ENCODE measurements at places on chromosomes 7 and 10.

DNA sequence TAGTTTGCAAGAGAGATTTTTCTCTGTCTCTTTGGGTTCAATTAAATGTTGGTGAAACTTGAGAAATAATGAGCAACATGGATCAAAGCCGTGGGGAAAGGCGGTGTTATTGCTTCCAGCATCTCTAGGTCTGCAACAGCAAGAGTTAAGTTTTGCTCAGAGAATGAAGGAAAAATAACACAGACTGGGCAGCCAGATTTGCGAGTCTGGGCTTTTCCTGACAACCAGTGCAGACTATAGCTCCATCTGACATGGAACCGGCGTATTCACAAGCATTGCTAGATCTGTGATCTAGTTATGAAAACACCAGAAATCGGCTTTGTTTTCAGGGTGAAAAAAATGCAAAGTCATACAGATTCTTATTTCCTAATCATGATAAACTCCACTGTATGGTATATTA, 110.4 kb downstream of the CAMK1D start:
- no peak for DNase-seq
- no peak overlapping the region for H3K27ac ChIP-seq
- H3K27me3 ChIP-seq, result no peaks in the 10 kb centered on the region
- peaks cover 10% of the 10 kb centered on the region for H3K4me1 ChIP-seq

- H3K4me3 ChIP-seq, result no peak overlapping the region
- no peaks in the 10 kb centered on the region for H3K36me3 ChIP-seq
- DNase-seq, result no peak
- no peaks in the 10 kb centered on the region for H3K27me3 ChIP-seq
Observed at GRCh38 chr7:158373476-158374133, 214.0 kb downstream of the PTPRN2 start.

DNA sequence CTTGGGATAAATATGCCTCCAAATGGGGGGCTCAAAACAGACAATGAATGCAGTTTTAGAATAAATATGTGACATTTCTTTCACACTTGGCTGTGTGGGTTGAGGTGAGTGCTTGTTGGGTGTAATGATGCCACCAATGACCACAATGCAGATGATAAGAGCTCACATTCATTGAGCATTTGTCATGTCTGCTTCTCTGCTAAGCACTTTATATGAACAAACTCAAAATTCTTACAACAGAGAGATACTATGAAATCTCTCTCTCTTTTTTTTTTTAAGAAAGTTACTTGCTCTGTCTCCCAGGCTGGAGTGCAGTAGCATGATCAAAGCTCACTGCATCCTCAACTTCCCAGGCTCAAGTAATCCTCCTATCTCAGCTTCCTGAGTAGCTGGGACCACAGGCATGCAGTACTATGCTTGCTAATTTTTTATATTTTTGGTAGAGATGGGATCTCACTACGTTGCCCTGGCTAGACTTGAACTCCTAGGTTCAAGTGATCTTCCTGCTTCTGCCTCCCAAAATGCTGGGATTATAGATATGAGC, 185.4 kb downstream of the JCAD start:
- no peaks in the 10 kb centered on the region for H3K27me3 ChIP-seq
- H3K27ac ChIP-seq, result no peak overlapping the region
- peaks cover 5% of the 10 kb centered on the region for H3K4me1 ChIP-seq
- no peaks in the 10 kb centered on the region for H3K36me3 ChIP-seq
- DNase-seq, result no peak

- H3K27me3 ChIP-seq, result no peaks in the 10 kb centered on the region
- no peak for DNase-seq
- no peaks in the 10 kb centered on the region for H3K36me3 ChIP-seq
Observed at GRCh38 chr10:97131666-97132065, 54.1 kb downstream of the SLIT1 start.

- peaks cover 12% of the 10 kb centered on the region for H3K27me3 ChIP-seq
- no peak for DNase-seq
- H3K27ac ChIP-seq, result no peak overlapping the region
Observed at GRCh38 chr7:156903232-156903909, 10.4 kb upstream of the LMBR1 start.

GRCh38 chr10:128463991-128464760, 338.0 kb upstream of the MKI67 start:
- H3K27ac ChIP-seq, result no peak overlapping the region
- no peak for DNase-seq
- H3K4me1 ChIP-seq, result peaks cover 14% of the 10 kb centered on the region
- no peaks in the 10 kb centered on the region for H3K36me3 ChIP-seq

DNA sequence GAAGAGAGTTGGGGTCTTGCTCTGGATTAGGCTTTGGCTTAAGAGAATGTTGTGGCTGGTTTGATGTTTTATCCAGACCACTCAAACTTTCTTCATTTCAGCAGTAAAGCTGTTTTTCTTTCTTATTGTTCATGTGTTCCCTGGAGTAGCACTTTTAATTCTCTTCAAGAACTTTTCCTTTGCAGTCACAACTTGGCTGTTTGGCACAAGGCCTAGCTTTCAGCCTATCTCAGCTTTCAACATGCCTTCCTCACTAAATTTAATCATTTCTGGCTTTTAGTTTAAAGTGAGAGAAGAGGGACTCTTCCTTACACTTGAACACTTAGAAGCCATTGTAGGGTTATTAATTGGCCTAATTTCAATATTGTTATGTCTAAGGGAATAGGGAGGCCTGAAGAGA, 18.1 kb downstream of the CCDC126 start:
- no peak overlapping the region for H3K27ac ChIP-seq
- no peaks in the 10 kb centered on the region for H3K27me3 ChIP-seq
- H3K36me3 ChIP-seq, result peaks cover 36% of the 10 kb centered on the region
- DNase-seq, result no peak

GRCh38 chr7:26743205-26743604, 121.2 kb downstream of the SKAP2 start:
- no peaks in the 10 kb centered on the region for H3K36me3 ChIP-seq
- H3K27me3 ChIP-seq, result no peaks in the 10 kb centered on the region
- H3K4me3 ChIP-seq, result no peak overlapping the region

- DNase-seq, result no peak
- peaks cover 18% of the 10 kb centered on the region for H3K4me1 ChIP-seq
- H3K27ac ChIP-seq, result no peak overlapping the region
- no peak overlapping the region for H3K4me3 ChIP-seq
- no peaks in the 10 kb centered on the region for H3K36me3 ChIP-seq
Observed at GRCh38 chr7:80277434-80278427, 143.1 kb downstream of the GNAI1 start.

DNA sequence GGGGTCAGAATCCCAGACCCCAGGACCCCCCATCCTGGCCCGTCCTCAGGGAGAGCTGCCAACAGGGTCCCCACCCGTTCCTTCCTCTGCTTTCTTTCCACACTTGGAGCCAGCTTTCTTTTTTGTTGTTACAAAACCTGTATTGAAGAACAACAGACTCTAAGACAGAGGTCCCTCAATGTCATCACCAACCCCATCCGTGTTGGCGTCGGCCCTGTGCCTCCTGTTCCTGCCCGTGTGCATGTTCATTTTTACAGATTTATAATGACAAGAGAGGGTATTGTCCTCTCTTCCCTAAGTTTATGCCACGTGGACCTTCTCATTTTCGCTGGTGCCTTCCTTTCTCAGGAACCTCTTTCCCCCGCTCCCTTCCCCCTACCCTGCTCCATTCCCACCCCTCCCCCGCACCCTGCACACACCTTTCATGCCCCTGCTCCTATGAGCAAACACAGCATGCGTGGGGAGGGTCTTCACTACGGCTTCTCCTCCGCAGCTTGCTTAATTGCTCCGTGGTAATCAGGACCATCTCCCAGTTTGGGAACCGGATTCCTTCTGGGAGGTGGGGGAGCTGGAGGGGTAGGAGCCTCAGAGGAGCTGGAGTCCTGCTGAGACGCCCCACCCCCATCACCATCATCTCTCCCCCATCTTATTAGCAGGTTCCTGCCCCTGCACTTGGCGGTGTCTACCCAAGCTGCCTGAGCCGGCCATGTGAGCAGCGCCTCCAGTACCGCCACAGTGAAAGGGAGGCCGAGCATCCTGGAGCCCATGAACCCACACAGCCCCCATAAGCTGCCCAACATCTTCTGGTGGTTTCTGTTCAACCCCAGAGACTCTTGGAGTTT, 88.0 kb upstream of the INSIG1 start:
- no peak overlapping the region for H3K4me3 ChIP-seq
- no peaks in the 10 kb centered on the region for H3K27me3 ChIP-seq
- no peak overlapping the region for H3K27ac ChIP-seq

DNA sequence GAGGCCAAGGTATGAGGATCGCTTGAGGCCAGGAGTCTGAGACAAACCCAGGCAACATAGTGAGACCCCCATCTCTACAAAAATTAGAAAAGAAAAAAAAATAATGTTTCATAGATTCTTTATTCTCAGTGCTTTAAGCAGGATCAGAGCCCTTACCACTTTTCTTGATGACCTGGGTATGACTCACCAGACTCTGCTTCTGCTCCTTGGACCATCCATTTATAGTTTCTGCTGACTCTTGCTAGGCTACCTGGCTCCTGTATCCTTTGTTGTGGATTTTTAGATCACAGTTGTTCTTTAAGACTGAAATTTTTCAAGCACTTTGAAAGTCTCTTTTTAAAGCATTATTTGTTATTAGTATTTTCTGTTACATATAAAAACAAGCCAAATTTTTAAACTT, 411.1 kb downstream of the GFRA1 start:
- no peak overlapping the region for H3K4me3 ChIP-seq
- no peak overlapping the region for H3K27ac ChIP-seq
- no peaks in the 10 kb centered on the region for H3K36me3 ChIP-seq
- no peaks in the 10 kb centered on the region for H3K27me3 ChIP-seq

- H3K27me3 ChIP-seq, result no peaks in the 10 kb centered on the region
- H3K4me3 ChIP-seq, result no peak overlapping the region
- peaks cover 20% of the 10 kb centered on the region for H3K4me1 ChIP-seq
- no peak overlapping the region for H3K27ac ChIP-seq
- DNase-seq, result no peak
- peaks cover 41% of the 10 kb centered on the region for H3K36me3 ChIP-seq
Observed at GRCh38 chr7:44981035-44981706, 2.4 kb upstream of the MYO1G start.

GRCh38 chr10:43389867-43390266, 18.4 kb downstream of the FXYD4 start:
- H3K4me1 ChIP-seq, result peaks cover 28% of the 10 kb centered on the region
- no peak overlapping the region for H3K4me3 ChIP-seq
- no peaks in the 10 kb centered on the region for H3K27me3 ChIP-seq

DNA sequence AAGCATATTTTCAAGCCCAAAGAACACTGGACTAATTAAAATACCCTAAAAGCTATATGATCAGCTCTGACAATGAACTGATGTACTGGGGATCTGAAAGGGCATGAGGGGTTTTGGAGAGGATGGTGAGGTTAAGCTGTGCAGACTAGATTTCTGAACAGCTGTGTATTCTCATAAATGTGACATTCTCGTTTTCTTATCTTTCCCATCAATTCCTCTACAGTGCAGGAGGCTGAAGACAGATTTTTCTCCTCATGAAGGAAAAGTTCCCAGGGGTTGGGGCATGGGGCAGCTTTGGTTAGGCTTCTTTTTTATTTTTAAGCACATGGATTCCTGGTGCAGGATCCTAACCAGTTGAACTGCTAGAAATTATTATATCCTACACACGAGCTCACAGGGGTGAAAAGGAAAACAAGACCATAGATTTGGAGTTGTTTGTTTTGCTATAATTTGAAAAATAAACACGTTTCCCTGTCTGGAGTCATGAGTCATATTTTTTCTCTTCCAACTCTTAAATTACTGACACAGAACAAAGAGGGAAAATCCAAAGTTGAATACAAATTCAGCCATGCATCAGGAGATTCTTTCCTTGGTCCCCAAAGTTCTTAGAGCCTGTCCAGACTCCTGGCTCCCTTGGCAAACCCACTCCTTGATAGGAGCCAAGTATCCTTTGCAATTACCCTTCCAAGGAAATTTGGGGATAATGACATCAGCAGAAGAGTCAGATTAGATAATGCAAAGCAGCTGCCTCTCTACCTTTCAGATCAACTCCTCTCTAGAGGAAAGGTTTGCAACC, 147.7 kb upstream of the NPVF start:
- H3K36me3 ChIP-seq, result peaks cover 12% of the 10 kb centered on the region
- no peak overlapping the region for H3K27ac ChIP-seq
- DNase-seq, result no peak
- H3K4me3 ChIP-seq, result no peak overlapping the region

DNA sequence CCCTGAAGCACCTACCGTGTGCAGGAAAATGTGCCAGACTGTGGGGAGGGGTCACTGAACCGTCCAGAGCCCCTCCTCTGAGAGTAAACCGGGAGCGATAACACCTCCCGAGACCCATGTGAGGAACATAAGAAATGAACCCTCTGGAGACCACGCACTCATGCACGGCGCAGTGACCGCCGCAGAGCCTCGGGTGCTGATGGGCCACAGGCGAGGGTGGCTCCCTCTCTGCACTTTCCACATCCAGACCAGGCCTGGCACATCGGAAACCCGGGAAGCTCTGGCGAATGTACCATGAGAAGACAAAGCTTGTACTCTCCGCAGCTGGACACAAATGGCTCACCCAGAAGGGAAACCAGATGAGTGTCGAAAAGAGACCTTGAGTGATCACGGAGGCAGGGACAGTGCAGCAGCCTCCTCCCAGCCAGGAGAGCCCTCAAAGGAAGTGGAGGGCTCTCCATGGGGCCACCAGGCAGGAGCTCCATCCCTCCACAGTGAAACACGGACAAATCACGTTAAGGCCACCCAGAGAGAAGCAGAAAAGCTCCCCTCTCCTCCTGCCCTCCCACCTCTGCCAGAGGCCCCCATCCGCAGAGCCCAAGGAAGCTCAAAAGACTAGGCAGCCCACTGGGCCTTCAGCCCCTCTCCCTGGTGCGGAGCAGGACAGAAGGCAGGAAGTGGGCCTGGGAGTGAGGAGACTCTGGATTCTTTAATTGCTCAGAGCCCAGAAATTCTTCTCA, 178.1 kb upstream of the PPP2R2D start:
- no peaks in the 10 kb centered on the region for H3K36me3 ChIP-seq
- H3K4me1 ChIP-seq, result peaks cover 26% of the 10 kb centered on the region
- no peak overlapping the region for H3K27ac ChIP-seq
- H3K27me3 ChIP-seq, result peaks cover 24% of the 10 kb centered on the region
- no peak for DNase-seq
- H3K4me3 ChIP-seq, result no peak overlapping the region

DNA sequence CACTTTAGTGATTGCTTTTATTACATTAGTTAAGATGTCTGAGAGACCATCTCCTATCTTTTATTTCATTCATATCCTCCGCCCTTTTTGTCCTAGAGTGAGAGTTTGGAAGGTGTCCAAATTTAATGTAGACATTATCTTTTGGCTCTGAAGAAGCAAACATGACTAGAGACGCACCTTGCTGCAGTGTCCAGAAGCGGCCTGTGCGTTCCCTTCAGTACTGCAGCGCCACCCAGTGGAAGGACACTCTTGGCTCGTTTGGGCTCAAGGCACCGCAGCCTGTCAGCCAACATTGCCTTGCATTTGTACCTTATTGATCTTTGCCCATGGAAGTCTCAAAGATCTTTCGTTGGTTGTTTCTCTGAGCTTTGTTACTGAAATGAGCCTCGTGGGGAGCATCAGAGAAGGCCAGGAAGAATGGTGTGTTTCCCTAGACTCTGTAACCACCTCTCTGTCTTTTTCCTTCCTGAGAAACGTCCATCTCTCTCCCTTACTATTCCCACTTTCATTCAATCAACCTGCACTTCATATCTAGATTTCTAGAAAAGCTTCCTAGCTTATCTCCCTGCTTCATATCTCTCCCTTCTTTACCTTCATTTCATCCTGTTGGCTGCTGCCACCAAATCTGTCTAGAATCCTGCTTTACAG, 10.4 kb upstream of the CLCN1 start:
- DNase-seq, result peak; percentile 85
- no peaks in the 10 kb centered on the region for H3K27me3 ChIP-seq
- peaks cover 74% of the 10 kb centered on the region for H3K36me3 ChIP-seq
- no peak overlapping the region for H3K4me3 ChIP-seq

Measured in WTC11 (cell line).